ENCODE measurements at places on chromosomes 11 and 22. TPM values are rescaled to one million over a fixed set of nuclear protein-coding genes. Genes with fewer than 3 reads are reported as not detected.

- H3K27me3 ChIP-seq = peaks cover 4% of the 10 kb centered on the region
- H3K4me3 ChIP-seq = no peak overlapping the region
- no peaks in the 10 kb centered on the region for H3K36me3 ChIP-seq
These were observed 47.2 kb downstream of the MN1 start for GRCh38 chr22:27754247-27754887.

DNA sequence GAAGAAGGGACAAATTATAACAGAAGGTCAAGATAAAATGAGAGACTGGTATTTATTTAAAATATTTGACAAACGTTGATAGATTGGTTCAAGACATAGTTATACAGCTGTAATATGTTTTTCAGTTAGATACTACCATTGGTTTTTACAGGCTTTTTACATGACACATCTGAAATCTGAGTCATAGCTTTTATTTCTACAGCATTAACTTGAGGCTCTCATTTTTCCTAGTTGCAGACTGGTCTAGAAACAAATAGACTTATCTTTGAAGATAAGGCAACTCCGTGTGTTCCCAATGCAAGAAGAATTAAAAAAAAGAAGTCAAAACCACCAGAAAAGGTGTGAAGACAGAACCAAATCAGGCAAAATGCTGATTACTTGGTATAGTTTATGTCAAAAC, 31.3 kb downstream of the CEP57 start:
- H3K27ac ChIP-seq = no peak overlapping the region
- H3K4me1 ChIP-seq = peaks cover 5% of the 10 kb centered on the region
- H3K27me3 ChIP-seq = no peaks in the 10 kb centered on the region
- H3K4me3 ChIP-seq = no peak overlapping the region
- no peak for DNase-seq

- H3K4me3 ChIP-seq = no peak overlapping the region
- peaks cover 1% of the 10 kb centered on the region for H3K4me1 ChIP-seq
- H3K36me3 ChIP-seq = no peaks in the 10 kb centered on the region
- DNase-seq = no peak
- peaks cover 7% of the 10 kb centered on the region for H3K27me3 ChIP-seq
These were observed 11.1 kb downstream of the APOL5 start for GRCh38 chr22:35728639-35729308.

DNA sequence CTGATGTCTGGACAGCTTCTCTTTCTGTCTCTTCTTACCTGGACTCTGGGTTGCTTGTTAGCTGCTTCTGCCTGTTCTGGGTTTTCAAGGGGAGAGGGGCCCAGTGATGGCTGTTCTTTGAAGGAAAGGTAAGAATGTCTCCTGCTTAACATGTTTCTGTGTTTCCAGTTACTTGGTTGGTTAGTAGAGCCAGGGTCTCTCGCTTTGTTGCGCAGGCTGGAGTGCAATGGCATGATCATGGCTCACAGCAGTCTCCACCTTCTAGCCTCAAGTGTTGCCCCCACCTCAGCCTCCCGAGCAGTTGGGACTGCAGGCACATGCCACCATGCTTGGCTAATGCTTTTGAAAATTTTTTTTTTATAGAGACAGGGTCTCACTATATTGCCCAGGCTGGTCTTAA, 126.6 kb downstream of the BCR start:
- no peak overlapping the region for H3K27ac ChIP-seq
- H3K4me1 ChIP-seq = no peaks in the 10 kb centered on the region
- H3K4me3 ChIP-seq = no peak overlapping the region

C11orf16 gene
- total RNA-seq = not detected

GRCh38 chr22:44526779-44527126, 28.7 kb upstream of the RTL6 start:
- H3K4me1 ChIP-seq = no peaks in the 10 kb centered on the region
- no peak overlapping the region for H3K4me3 ChIP-seq
- DNase-seq = no peak
- H3K27me3 ChIP-seq = peaks cover 16% of the 10 kb centered on the region
- no peak overlapping the region for H3K27ac ChIP-seq
- peaks cover 2% of the 10 kb centered on the region for H3K36me3 ChIP-seq

SCGB1C1 gene
- total RNA-seq = not detected

DNA sequence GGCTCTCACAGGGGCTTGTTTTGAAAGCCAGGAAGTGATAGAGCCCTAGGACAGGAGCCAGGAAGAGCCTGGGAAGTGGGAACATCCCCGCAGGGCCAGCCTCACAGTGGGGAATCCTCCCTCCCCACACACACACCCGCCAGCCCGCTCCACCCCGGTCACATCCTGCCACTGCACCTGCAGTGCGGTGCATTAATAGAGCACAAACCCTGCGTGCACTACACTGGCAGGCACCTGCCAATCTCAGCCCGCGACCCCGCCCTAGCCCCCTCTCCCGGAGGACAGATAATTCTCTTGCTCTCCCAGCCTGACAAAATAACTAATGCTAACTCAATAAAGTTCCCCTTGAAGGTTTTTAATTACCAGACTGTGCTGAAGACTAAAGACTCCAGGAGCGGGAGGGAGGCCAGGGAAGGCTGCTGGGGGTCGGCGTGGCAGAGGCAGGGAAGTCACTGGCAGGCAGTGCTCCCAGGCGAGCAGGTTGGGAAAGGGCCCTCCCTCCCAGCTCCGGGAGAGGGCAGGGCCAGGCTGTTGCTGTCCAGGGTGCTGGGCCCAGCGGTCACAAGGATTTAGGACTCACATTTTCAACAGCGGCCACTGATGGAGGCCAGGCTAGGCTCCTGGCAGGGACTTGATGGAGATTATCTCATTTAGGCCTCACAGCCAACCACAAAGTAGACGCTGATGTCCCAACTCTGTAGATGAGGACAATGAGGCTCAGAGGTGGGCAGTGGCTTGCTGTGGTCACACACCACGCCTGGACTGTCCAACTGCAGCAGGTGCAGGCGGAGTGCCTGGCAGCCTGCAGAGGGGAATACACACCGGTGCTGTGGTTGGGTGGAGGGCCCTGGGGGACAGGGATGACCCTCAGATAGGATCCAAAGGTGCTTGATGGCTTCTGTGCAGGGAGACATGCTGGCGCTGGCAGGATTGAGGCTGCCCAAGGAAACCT, 23.9 kb upstream of the TCF20 start:
- peaks cover 9% of the 10 kb centered on the region for H3K4me1 ChIP-seq
- no peaks in the 10 kb centered on the region for H3K36me3 ChIP-seq
- H3K4me3 ChIP-seq = no peak overlapping the region
- DNase-seq = no peak
- no peak overlapping the region for H3K27ac ChIP-seq
- H3K27me3 ChIP-seq = no peaks in the 10 kb centered on the region

GRCh38 chr22:44026066-44026629, 2.0 kb downstream of the PARVB start:
- peak overlapping the region; percentile 94 for H3K27ac ChIP-seq
- DNase-seq = no peak
- peak overlapping the region; percentile 78 for H3K4me3 ChIP-seq

LRRC4C gene
- not detected for total RNA-seq

Data from activated naive CD8-positive, alpha-beta T cell treated with anti-CD3 and anti-CD28 coated beads, Interleukin-2, amount 10 ng/mL, durations not matched to agents 7 days and 5 days (primary cell).